LHCN-M2 (cell line): ENCODE measurements at places on chromosomes 12 and 14.

- DNase-seq: no peak
These were observed 33.7 kb downstream of the TCTN1 start for GRCh38 chr12:110647631-110648040.

DNA sequence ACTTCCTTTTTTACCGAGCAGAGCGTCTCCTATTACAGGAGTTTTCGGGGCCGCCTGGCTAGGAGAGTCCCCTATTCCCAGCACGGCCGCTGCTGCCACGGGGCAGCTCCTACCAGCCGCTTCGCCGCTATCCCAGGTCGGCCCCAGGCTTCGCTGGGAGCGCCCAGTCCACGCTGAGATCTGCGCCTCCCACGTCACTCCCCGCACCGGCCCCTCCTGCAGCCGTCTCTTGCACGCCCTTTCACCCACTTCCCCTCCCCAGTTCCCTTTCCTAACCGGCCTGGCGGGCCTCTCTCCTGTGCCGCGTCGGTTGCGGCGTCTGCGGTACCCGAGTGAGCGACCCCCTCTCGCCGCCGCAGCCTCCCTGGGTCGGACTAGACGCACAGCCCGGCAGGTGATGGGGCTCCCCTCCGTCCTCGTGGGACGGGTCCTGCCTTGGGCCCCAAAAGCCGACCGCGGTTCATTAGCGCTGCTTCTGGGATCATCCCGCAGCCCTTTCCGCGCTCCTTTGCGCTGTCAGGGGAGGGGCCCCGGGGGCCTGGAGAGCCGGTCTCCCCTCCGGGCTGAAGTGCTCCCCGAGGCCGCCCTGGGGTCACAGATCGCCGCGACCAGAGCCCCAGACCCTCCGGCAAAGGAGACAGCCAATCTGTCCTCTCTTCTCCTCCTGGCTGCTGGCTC lies 1318.4 kb downstream of the TMEM121 start:
- peak; percentile 54 for DNase-seq

- DNase-seq: no peak
These were observed 197.4 kb upstream of the DIO3 start for GRCh38 chr14:101363880-101364391.

GRCh38 chr12:108576660-108577234 lies 14.4 kb downstream of the ISCU start:
- peak; percentile 31 for DNase-seq

- no peak for DNase-seq
These were observed 66.4 kb downstream of the OTOGL start for GRCh38 chr12:80165746-80166145.

DNA sequence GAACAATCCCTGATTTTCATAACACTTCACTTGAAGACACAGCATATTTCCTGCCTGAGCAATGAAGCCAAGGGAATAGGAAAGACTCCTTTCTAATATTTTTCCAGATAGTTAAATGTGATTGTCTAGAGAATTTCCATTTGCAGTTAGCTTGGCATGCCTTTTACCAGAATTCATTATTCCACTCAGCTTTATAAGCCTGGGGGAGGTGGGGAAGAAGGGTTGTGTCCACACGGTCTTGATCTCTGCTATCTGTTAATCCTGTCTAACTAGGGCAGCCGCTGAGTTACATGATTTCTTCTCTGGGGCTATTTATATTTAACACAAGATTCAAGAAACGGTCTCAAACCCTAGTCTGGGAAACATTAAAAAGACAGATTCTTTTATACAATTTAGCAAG lies 146.6 kb upstream of the FSCB start:
- DNase-seq: no peak

DNA sequence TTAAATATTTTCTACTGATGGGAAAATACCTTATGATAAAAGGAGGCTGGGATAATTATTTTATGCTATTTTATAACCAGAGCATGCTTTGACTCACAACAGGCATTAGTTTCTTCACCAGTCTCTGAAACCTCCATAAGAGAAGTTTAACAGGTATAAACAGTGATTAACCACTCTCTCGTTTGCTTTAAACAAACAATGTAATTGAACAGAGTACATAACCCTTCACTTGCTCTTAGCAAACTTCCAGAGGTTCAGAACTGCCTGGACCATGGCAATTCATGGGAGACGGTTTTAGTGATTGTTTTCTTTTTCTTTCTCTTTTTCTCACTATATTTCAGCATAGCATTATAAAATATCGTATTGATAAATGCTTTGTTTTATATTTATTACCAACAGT lies 35.3 kb downstream of the CFAP251 start:
- DNase-seq: no peak
